Activated T-cell treated with anti-CD3 and anti-CD28 coated beads for 24 hours (primary cell): ENCODE measurements at places on chromosomes 3 and 15.
A peak's percentile ranks its signal among the peaks of the same experiment; 100 is the strongest.

GRCh38 chr15:31223478-31224350, 102.9 kb upstream of the KLF13 start:
- no peak for DNase-seq

GRCh38 chr3:58009026-58009748, 965 bp downstream of the FLNB start:
- peak; percentile 13 for DNase-seq

DNA sequence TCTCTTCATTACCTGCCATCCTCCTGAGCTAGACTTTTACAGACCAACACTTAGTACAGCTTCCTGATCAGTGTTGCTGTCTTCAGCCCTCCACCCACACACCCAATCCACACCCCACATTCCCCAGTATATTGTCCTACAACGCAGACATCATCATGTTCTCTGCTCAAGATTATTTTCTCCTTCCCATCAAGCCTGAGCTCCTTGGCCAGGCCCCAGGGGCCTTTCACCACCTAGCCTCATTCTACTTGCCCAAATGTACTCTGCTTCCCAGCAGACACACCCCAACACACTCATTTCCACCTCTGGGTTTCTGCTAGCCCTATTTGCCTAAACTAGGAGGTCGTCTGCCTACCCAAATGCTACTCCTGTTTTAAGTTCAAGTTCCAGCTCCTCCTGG, 37.0 kb downstream of the DAPK2 start:
- no peak for DNase-seq

DNA sequence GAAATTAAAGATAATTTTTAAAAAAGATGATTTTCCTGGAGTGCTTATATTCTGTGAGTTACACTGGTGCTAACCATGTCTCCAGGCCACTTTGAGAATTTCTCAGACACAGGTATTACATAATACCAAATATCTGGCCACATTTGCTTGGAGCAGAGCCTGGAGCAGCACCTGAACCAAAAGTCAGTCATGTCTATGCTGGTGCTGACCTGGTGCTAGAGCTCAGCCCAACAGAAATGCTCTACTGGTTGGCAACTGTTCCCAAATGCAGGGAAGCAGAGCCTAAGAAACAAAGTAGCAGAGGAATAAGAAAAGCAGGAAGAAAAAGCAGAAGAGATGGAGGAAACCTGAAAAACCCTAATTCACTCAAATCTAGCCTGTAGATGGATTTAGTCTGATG, 135.7 kb upstream of the SLC7A14 start:
- no peak for DNase-seq

DNA sequence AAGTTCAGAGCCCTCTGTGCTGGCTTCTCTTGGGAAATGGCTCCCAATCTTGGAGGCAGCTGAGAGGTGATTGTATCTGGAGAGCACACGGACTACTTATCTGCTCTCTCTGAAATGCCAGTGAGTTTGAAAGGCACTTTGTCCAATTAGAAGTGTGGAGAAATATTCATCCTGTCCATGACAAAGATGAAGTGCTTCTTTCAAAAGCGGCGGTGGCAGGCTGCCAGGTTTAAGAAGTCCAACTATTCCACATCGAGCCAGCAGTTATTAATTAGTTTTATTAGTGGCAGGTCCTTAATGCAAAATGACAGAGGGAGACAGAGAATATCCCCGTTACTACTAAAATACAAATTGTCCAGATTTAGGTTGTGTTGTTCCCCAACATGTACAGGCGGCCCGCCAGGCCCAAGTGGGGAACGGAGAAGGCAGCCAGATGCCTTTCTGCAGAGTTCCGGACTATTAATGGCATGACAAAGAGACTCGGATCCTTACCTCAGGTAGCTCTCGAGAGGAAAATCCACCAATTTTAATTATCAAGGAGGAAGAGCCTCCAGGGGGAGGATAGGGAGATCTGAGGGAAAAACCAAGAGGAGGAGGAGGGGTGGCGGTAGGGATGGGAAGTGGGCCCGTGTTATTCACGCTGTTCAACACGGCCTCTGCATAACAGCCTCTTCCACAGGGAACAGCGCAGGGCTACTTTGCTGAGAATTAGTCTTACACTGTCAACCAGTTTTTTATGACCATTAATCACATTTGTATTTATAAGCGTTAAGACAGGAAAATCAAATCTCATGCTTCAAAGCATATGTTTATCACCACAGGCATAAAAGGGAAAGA, 42.0 kb downstream of the RORA start:
- DNase-seq: no peak

- DNase-seq: no peak
These were observed 228.0 kb upstream of the ADAMTS9 start for GRCh38 chr3:64915778-64916177.

GRCh38 chr15:50786871-50787270, 21.4 kb upstream of the SPPL2A start:
- no peak for DNase-seq

GRCh38 chr15:99238849-99239248, 10.5 kb downstream of the TTC23 start:
- DNase-seq: no peak

DNA sequence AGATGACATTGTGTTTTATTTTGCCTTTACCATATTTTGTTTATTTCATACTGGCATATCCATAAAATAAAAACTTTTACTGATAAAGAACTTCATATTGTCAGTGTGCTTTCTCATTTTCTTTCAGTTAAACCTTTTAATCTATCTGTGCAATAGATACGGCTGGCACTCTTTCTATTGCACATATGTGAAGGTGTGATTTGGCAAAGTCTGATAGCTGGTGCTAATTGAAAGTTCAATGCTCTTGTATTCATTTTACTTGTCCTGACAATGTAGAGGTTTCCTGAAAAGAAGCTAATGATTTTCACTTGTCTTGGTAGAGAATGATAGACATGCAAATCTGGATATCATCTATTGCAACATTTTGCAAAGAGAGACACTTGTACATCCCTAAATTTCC, 467.0 kb downstream of the NSUN3 start:
- DNase-seq: no peak

GRCh38 chr3:185709251-185709955, 115.4 kb downstream of the IGF2BP2 start:
- no peak for DNase-seq

DNA sequence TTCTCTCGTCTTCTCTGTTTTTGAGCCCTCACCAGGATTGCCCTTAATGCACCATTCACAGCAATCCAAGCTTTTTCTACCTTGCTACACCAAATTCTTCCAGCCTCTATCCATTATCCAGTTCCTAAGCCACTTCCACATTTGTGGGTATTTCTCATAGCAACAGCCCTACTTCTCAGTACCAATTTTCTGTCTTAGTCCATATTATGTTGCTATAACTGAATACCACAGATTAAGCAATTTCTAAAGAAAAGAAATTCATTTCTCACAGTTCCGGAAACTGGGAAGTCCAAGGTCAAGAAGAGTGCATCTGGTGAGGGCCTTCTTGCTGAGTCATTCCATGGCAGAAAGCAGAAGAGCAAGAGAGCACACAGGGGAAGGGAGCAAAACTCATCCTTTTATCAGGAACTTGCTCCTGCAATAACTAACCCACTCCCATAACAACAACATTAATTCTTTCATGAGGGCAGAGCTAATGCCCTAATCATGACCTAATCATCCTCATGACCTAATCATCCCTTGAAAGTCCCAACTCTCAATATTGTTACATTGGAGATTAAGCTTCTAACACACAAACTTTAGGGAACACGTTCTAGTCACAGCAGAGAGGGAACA, 9.7 kb upstream of the EIF1B start:
- DNase-seq: no peak

GRCh38 chr3:1998739-1999138, 99.9 kb upstream of the CNTN4 start:
- DNase-seq: no peak

- no peak for DNase-seq
These were observed 97.8 kb upstream of the SELENOK start for GRCh38 chr3:53989451-53989850.

- peak; percentile 53 for DNase-seq
These were observed 38.7 kb downstream of the GUCA1C start for GRCh38 chr3:108914774-108915641.

DNA sequence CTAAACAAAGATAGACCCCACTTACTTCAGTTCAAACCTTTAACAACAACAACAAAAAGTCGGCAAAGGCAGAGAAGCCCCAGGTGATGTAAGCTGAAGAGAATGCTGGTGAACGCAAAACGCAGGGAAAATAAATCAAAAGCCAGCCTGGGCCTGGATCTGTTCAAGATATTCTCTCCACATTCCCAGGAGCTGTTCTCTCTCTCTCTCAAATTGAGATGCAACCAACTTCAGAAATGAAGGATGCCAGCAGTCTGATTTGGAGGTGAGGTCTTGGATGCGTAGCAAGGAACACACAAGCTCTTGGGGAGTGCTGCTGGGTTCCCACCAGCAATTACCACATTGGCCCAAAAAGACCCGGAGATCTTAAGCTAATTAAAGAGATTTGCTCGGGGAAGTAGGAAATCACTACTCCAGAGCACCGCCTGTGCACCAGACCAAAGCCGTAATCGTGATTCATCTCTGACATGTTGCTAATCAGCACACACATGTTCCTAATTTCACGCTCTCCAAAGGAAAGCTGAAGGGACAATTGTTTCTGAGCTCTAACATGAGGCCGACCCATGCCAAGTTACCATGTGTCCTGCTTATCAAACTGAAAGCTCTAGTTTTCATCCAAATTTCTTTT, 37.1 kb downstream of the IL17RD start:
- no peak for DNase-seq

DNA sequence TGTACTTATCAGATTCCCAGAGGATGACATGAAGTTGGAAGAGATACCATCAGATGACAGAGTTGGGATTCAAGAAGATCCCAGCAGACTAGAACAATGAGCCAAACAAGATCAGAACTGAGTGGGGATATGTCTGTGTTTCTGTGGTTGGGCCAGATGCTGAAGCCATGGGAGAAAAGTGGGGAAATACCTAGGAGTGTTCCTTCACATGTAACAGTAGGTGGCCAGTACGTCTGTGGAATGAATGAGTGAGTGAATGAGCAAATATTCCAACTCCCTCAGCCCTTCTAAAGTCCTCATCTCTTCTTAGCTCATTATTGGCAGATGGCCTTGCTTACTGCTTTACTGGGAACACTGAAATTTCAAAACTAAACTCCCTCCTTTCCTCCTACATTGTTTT, 32.2 kb upstream of the GREM1 start:
- DNase-seq: no peak

DNA sequence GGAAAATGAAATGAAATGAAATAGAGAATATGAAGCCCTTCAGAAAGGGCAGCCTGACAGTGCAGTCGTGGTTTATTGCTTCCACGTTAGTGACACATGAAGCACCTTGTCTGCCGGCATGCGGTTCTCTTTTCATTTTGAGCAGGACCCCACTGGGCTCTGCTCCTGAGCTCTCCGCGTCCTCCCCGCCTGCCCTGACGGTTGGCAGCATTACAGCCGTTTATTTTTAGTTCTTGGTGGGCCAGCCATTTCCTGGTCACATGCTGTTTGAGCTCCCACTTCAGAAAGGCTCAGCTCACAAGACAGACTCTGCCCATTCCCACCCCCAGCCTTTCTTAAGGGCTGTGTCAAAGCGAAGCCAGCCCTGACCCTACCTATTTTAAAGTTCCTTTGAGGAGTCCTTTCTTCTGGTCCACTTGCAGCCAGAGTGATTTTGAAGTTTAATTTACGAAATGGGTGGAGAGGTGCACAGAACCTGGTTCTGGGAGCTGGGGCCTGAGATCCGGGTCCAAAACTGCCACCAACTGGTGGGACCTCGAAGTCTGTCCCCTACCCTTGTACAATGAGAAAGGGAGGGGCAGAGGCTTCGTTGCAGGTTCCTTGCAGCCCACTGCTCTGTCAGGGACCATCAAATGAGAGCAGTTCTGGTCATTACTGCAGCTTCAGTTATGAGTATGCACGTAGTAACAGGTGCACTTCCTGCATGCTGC, 60.1 kb downstream of the MGLL start:
- DNase-seq: no peak

DNA sequence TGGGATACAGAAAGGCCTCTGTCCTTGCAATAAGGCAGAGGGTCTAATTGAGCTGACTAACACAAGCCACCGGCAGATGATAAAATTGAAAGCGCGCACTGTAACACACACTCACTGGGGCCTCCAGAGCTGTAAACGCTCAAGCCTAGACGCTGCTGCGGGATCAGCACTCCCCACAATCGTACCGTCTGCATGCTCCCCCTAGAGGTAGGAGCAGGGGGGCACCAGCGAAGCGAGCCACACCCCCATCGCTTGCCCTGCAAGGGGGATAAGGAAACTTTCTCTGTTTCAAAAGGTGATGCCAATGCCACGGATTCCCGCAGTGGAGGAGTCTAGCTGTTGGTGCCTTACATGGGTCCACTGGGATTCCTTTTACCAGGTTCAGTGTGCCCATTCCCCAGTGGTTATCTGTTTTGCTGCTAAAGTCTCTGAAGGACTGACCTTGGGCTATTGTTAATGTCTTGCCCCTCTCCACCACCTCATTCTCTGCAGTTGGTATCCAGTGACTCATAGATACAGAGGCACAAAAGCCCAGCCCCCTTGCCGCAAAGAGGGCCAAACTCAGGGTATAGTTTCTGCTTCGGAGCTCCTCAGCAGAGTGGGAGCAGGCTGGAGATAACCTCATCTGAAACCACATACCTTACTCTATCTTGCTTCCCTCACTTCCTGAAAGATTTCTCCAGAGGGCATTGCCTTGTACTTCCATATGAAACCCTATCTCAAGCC, 139.3 kb upstream of the KBTBD8 start:
- no peak for DNase-seq

DNA sequence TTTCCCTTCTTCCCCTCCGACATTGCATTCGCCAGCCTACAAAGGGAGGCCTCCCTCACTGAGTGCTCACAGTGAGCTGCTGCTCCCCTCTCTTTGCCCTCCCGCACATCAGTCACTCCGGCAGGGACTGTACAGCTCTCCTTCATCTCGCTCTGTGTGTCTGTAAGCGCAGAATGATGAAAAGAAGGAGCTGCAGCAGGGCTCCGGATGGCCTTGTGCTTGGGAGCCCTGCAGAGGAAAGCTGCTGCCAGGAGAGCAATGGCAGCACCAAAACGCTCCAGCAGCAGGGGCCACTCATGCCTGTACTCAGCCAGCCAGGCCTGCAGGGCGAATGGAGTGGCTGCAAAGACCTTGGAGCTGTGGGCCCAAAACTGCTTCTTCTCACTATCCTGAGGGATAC, 107.0 kb upstream of the NSMCE3 start:
- DNase-seq: no peak
